ENCODE measurements at places on chromosomes 1 and 21.

DNA sequence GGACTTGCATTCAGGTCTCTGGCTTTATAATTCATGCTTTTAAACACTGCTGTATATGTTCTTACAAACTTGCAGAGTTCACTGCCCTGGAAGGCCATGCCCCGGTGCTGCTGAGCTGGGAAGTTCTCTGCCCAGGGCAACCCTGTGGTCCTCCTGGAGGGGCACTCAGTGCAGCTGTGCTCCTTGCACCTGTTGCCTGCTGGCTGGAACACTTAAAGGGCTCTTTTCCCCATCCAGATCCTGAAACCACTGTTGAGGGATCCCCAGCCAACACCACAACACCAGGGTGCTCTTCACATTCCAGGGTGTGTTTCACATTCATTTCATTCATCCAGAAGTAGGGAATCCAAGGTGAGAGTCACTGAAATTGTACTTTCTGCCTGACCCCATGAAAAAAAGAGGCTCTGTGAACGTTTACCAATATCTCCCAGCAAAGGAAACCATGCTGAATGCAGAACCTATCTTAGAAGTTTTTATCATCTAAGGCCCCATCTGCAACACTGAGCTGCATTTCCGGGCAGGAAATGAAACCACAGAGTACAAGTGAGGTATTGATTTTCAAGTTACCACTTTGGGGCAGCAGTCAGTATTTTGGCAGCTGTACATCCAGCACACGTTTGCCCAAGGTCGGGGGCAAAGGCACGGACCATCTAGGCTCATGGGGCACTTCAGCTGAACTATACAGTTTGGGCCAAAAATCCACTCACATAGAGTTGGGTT, 16.4 kb upstream of the KIAA0040 start:
- no peak for DNase-seq

DNA sequence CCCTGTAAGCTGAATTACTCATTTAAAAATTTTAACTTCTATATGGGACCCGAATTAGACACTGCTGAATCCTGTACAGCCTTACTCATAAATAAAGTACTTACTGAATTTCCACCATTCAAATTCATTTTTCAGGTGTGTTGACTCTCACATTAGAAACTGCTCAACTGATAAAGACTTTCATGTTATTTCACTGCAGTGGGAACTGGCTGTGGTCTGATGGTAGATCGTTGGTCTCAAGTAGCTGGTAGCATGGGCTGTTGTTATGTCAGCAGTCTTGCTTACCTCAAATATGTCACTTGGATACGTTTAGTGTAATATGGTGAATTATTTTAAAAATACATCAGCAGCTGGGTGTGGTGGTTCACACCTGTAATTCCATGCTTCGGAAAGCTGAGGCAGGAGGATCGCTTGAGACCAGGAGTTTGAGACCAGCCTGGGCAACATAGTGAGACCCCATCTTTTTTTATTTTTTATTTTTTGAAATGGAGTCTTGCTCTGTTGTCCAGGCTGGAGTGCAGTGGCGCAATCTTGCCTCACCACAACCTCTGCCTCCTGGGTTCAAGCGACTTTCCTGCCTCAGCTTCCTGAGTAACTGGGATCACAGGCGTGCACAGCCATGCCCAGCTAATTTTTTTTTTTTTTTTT, 10.4 kb downstream of the DEGS1 start:
- DNase-seq: no peak

- no peak for DNase-seq
These were observed 152.6 kb downstream of the PTPRU start for GRCh38 chr1:29388884-29389283.

GRCh38 chr1:80896781-80897356, 903.9 kb upstream of the ADGRL2 start:
- no peak for DNase-seq

GRCh38 chr21:29431680-29432079, 133.0 kb downstream of the BACH1 start:
- DNase-seq: no peak

GRCh38 chr1:211521102-211521815, 29.3 kb upstream of the RD3 start:
- no peak for DNase-seq

GRCh38 chr1:72462186-72462905, 180.0 kb upstream of the NEGR1 start:
- no peak for DNase-seq

GRCh38 chr21:32389337-32390015, 3.3 kb downstream of the URB1 start:
- no peak for DNase-seq

- DNase-seq: no peak
These were observed 13.1 kb downstream of the MAP1LC3C start for GRCh38 chr1:241985787-241986186.

DNA sequence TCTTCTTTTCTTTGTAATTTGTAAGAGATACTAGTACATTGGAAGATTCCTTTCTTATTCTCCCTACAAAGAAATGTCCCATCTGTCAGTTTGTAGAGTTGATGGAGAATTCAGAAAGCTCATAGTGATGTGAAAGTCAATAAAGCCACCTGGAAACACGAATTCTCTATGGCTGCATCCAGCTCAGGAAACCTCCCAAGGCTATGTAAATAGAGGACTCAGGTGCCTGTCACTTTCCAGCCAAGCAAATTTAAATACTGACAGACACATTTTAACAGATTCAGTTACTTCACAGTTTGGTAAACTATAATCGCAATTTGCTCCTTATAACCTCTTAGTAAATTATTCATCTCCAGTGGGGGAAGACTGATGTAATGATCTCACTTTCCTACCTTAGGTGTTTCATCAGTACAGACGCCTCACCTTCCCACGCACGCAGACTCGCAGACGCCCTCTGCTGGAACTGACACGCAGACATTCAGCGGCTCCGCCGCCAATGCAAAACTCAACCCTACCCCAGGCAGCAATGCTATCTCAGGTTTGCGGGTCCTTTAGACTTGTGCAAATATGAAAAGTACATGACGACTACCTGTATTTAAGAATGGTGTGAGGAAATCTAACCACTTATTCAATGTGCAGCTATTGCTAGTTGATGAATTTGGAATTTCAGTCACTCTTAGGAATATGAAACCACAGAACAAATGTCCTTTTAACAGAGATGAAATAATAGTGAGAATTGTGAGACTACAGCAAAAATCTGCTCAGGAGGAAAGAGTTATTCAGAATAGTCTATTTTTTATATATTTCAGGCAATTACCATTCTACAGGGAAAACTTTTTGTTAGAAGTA, 60.6 kb downstream of the PTPRC start:
- no peak for DNase-seq

DNA sequence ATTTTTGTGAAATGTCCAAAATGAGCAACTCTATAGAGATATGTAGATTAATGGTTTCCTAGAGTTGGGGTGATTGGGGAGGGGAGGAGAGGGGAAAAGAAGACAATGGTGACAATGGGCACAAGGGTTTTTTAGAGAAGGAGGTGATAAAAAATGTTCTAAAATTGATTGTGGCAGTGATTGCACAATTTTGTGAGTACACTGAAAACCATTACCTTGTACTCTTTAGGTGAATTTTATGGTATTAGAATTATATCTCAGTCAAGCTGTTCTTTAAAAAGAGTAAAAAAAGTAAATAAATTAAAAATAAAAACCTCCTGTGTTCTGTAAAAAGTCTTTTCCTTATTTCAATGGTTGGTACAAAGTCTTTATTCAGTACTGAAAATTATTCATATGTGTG, 330.2 kb downstream of the PTBP2 start:
- no peak for DNase-seq

- DNase-seq: no peak
These were observed 3.4 kb downstream of the CEP85 start for GRCh38 chr1:26237230-26237966.

GRCh38 chr1:234885601-234886000, 243.0 kb downstream of the TOMM20 start:
- no peak for DNase-seq

DNA sequence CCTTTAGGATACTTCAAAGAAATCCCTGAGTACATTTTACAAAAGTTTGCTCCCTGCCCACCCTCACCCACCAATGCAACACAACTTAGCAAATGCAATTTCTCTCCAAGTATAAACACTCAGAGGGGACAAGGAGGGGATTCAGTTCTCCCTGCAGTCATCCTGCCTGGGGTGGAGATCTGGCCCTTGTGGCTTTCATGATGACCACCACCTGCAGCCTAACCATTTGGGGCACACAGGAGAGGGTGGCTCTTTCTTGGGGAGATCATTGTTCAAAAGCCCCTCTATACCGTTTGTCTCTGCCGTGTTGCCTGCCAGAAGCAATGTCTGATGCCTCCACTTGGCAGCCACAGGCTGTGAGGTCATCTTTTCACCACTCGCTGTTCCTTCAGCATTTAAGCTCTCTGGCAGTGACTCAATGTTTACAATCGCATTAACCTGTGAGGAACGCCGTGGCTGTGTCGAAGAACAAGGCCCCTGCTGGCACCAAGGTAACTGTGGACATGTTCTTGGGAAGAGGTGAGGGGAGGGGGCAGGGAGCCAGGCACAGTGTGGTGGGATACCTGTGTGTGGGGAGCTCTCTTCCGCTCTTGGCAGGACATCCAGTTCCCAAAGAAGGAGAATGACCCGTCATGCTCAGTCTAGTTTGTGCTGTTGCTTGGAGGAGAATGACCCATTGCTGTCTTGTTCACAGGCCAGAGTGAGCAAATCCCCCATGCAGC, 103.9 kb upstream of the DUSP10 start:
- DNase-seq: no peak

GRCh38 chr1:222829868-222830267, 15.0 kb downstream of the DISP1 start:
- peak; percentile 47 for DNase-seq

DNA sequence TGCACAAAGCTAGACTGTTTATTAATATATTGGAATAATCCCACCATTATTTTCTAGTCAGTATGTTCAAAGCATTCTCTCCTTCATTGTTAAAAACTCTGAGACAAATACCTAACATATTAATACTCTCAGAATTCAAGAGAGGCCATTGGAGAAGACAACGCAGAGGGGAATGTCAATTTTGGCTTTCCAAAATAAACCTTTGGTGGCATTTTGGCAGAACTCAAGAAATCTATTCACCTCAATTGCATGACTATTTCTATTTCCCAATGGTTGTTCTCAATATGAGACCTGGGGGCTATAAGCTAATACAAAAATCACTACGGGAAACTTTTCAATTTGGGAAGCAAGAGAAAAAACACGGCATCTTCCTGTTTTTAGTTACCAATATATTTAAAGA, 58.5 kb downstream of the RUSC1 start:
- DNase-seq: no peak

GRCh38 chr1:35856964-35857363, 26.0 kb upstream of the AGO1 start:
- no peak for DNase-seq

GRCh38 chr1:176949033-176949662, 215.4 kb downstream of the ASTN1 start:
- DNase-seq: no peak

- DNase-seq: no peak
These were observed 4.3 kb downstream of the THEM4 start for GRCh38 chr1:151905070-151905442.

Measured in BJ (cell line).